Right kidney (tissue), 9 donors: ENCODE measurements at places on chromosomes 3 and 15.

DNA sequence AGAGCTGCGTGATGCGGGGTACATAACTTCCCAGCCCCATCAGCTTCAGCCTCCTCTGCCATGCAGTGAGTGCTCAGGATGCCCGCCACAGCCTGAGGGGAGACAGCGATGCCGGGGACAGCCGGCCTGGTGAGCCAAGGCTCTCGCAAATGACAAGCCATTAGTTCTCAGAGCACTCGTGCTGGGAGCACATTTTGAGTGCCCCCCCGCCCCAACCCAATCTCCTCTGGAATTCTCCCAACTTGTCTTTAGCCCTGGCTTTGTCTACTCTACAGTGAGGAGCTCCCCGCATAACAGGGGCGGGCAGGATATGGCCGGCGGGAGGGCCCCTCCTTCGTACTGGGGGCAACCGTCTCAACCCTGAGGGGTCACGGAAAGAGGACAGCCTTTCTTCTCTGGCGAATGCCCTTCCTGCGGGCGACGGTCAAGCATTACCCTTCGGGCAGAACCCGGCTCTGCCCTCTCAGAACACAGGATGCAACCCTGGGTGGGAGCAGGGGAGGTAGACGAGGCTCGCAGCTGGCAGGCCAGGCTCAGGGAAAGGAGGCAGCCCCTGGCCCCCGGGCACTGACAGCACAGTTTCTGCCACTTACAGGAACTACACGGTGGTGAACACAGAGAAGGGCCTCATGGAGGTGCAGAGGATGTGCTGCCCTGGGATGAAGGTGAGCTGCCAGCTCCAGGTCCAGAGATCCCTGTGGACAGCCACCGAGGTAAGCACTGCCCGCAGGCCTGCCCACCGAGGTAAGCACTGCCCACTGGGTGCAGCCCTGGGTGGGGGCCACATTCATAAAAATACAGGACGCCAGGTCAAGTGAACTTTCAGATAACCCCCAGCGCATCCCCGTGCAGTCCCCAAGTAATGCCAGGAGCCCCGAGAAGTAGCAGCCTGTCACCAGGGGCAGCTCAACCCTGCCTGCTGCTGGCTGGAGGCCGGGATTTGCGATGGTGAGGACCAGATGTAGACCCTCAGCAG lies 141.7 kb downstream of the LRRK1 start:
- no peak for DNase-seq

- no peak for DNase-seq
Observed at GRCh38 chr3:171200750-171201088, 174.2 kb upstream of the SLC2A2 start.

DNA sequence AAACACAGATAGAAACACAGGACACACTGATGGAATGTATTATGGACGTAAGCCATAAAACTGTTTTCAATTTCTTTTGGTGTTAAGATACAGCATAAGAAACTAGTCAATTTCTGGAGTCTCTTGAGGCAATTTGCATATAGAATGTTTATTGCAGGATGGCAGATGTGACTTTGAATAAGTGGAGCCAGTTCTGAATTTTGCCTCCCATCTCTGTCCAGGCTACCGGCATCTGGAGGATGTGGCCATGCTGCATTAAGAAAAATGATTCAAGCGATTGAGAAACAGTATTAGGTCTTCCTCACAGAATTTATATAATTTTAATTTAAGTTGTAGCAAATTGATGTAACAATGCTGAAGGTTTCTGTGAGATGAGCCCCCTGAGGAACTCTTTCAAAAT lies 81.5 kb downstream of the CHST2 start:
- no peak for DNase-seq

- DNase-seq: no peak
Observed at GRCh38 chr3:65339192-65339740, 651.5 kb upstream of the ADAMTS9 start.

- no peak for DNase-seq
Observed at GRCh38 chr3:66297900-66298299, 77.1 kb downstream of the SLC25A26 start.

DNA sequence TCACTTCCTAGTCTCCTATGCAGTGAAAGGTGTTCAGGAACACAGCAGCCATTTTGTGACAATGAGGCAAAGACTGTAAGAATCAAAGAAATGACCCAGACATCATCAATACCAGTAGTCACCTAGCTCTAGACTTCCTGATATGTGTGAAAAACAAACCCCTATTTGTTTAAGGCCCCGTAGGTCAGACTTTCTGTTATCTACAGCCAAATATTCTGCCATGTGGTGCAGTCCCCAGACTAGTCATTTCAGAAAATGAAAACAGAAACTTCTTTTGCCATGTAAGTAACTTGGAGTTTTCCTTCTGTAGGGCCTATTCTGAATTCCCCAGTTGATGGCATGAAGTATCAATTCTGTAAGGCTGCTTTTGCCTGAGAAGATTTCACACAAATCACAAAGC lies 181.7 kb upstream of the SNTN start:
- DNase-seq: no peak

- no peak for DNase-seq
Observed at GRCh38 chr3:146339349-146339748, 88.4 kb upstream of the PLSCR4 start.

DNA sequence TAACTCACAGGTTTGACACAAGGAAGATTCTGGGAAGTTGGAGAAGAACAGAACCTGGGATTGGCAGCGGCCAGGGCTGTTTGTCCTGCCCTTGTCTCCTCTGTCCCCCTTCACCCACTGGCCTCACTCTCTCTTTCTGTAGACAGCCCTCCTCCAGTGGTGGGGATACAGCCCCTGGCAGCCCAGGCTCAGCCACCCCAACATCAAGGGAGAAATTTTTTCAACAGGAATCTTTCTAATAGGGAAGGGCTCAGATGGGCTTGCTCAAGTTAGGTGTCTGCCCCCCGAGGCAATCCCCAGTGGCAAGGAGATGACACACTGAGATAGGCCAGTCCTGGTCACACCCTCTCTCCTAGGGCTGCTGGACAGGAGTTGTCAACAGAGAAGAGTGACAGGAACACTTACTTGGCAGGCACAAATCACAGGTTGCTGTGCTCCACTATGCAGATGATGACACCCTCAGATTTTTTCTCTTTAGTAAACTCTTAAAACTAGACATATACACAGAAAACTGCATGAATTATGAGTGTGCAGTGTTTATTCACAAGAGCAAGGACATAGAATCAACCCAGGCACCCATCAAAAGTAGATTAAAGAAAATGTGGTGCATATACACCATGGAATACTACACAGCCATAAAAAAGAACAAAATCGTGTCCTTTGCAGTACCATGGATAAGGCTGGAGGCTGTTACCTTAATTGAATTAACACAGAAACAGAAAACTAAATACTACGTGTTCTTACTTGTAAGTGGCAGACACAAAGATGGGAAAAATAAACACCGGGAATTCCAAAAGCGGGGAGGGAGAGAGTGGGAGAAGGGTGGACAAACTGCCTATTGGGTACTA lies 36.3 kb downstream of the PLA2G4D start:
- no peak for DNase-seq

- DNase-seq: no peak
Observed at GRCh38 chr3:117660941-117661817, 951.6 kb downstream of the TUSC7 start.

- peak; percentile 17 for DNase-seq
Observed at GRCh38 chr3:112128843-112129727, 4.0 kb downstream of the GCSAM start.

GRCh38 chr3:13093687-13094086 lies 20.5 kb upstream of the IQSEC1 start:
- DNase-seq: no peak

- DNase-seq: no peak
Observed at GRCh38 chr3:106371221-106371970, 502.6 kb upstream of the CBLB start.

- DNase-seq: no peak
Observed at GRCh38 chr3:102532901-102533300, 98.1 kb downstream of the ZPLD1 start.

- DNase-seq: no peak
Observed at GRCh38 chr15:96312641-96313335, 17.7 kb upstream of the NR2F2 start.

DNA sequence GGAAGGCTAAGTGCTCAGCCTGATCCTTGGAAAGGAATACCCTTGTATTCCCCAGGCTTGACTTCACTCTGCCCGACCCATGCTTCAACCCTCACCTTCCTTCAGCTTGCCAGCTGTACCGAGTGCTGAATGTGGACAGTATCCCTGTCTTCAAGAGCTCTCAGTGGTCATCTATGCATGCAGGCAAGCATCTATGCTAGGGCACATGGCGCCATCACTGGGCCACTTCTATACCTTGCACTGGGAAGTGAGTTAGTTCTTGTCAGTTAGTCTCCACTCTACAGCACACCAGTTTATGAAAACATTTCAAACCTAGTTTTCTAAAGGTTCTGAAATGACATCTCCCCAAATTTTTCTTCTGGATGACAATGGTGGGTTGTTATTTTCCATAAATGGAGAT lies 82.0 kb upstream of the MYRIP start:
- DNase-seq: no peak

DNA sequence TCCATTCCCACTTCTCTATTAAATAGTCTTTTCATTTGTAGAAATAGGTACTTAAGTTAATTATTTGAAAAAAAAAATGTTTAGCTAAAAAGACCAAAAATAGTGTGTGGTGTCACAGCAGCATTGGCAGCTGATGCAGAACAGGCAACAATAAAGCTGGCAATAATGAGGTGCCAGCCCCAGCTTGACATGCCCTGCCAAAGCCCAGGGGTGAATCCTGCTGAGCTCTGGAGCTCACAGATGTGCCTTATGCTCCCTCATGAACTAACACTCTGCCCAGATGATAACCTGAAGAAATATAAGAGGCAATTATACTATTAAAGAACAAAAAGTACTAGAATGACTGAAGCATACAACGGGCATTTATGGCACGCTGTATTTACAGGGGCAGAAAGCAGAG lies 63.8 kb downstream of the IGSF11 start:
- DNase-seq: no peak

- no peak for DNase-seq
Observed at GRCh38 chr3:32848215-32848614, 30.4 kb downstream of the TRIM71 start.

GRCh38 chr3:186540835-186541226 lies 3.3 kb downstream of the CRYGS start:
- DNase-seq: no peak

GRCh38 chr3:195286115-195286872 lies 15.3 kb upstream of the XXYLT1 start:
- no peak for DNase-seq

DNA sequence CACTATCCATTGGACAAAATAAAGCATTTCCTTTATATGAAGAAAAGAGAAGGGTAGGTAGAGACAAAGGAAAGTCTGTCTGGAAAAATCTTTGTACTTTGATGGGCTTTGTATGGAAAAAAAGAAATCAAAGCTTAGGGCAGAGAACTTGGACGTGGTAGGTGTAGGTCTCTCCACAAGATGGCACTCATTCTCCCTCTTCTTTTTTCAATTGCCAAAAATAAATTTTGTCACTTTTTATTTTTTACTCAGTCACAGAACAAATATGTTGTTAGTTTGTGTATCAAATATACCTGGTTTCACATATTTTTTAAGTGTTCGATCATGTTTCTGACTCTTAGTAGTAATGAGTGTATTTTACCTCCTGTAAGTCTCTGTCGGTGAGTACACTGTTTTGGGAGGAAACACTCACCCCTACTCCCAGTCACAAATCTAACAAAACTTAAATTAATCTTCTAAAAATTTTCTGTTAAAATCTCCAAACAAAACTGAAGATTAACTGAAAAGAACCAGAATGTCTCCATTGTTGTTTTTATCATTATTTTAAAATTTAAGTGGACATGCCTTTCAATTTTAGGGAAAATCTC lies 415.8 kb upstream of the GOLIM4 start:
- no peak for DNase-seq

DNA sequence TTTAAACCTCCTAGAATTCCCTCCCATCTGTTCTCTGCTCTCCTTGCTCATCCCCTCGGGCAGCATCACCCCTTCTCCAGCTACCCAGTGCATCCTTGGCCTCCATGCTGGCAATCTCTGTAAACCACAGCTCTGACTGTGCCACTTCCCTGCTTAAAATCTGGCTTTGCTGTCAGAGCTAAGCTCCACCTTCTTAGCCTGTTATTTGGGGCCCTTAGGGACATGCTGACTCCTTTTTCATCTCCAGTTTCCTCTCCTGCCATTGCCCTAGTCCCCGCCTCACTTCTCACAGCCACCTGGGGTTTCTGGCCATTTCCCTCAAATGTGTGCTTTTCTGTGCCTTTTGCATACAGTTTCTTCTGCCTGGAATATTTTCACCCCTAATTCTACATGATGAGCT lies 5.7 kb downstream of the SLC6A20 start:
- no peak for DNase-seq

DNA sequence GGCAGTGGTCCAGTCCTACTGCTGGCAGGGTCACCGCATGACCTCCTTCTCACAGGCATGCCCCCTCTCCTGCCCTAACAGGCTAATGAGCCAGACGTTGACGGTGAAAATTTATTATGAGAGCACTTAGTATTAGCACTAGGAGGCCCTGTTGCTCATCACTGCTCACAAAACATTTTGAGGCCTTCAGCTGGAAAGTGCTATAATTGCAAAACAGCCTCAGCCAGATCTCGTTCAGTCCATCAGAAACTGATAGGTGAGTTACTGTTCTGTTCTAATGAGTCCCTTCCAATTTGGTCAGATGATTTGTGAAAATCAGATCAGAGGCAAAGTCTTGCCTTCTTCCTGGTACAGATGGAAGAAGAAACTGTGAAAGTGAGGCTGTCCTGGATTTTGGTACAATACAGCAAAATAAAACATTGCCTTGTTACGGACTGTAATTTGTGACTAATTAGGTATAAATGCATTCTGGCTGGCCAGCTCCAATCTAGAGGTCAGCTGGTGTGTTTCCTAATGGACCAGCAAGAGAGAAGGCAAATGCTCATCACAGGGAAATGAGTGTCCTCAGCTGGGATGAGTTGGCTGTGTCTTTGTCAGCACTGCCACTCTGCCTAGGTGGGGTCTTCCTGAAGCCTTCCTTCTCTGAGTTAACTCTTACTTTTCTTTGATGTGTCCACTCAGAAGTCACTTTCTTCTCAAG lies 316.8 kb downstream of the CHST2 start:
- no peak for DNase-seq

GRCh38 chr3:9783954-9784353 lies 8.3 kb downstream of the TADA3 start:
- DNase-seq: no peak

DNA sequence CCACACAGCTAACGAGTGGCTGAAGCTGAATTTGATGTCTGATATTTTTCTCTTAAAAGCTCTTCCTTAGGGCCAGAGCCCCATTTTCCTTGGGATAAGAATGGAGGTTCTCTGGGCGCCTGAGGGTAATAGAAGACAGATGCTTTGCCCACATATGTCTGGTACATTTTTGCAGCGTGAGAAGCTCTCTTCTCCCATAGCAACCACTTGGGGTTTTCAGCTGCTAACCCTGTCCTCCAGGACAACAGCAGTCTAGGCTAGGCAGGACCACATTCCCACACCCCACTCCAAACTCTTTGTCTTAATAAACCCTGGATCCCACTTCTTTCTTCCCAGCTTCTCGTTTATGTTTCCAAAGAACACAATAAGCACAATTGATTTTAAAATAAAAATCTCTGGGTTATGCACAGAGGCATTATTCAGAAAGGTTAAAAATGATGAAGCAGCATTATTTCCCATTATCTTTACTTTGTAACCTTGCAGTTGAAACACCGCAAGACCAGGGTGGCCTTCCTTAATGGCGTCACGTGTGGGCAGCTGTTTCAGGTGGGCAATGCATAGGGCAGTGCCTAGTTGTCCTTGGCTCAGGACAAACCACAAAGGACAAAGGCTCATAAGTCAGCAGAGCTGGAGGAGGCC lies 56.5 kb upstream of the NTRK3 start:
- no peak for DNase-seq
